ENCODE measurements at places on chromosomes 16 and 17.

DNA sequence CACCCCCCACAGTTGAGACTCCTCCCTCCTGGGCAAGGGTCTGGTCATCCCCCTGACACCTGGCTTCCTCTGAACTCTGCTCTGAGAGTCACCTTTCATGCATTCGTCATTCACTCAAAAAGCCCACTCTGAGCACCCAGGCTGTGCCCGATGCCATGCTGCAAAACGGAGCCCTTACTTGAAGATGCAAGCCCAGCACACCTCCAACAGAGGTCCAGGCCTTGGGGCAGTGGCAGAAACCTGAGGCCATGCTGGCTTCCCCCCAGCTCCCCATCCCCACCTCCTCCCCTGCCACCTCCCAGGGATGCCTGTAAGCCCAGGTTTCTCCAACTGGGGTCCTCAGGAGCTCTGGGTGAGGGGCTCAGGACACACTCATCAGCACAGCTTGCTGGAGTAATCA is 67.7 kb upstream of the TNRC6C start:
- H3K4me3 ChIP-seq: no peak overlapping the region
- no peak for DNase-seq
- no peaks in the 10 kb centered on the region for H3K36me3 ChIP-seq
- H3K27me3 ChIP-seq: no peaks in the 10 kb centered on the region
- H3K27ac ChIP-seq: no peak overlapping the region

DNA sequence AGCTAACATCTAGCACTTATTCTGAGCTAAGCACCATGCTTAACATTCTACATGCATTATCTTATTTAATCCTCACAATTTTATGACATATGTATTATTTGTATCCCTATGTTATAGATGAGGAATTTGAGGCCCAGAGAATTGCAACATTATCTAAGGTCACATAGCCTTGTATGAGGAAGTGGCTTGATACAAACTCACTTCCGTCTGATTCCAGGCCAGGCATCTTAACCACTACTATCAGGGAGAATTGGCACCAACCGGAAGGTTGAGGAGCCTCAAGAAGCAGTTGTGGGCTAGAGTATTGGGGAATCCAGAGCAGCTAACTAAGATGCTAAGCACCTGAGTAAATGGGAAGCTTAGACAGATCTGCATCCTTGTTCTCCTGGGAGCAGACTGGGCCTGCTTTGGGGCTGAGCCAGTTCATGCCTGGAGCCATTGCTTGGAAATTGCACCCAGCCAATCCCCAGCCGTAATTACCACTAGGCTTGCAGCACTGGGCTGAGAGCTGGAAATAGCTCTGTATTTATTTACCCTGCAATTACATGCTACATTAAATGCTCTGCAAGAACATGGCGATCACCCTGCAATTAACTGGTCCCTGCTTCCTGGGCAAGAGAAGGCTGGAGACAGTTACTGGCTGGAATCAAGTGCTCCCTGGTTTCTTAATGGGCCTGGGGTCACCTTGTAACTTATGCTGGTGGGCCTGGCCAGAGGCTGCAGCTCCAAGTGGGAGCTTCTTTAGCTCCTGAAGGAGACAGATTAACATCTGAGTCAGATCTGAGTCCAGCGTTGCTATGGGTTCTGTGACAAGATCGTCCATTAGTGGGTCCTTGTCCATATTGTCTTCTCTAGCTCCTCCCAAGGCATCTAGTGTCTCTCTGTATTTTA is 273.1 kb upstream of the CCL2 start:
- no peak overlapping the region for H3K27ac ChIP-seq
- no peaks in the 10 kb centered on the region for H3K4me1 ChIP-seq
- no peaks in the 10 kb centered on the region for H3K36me3 ChIP-seq
- no peak overlapping the region for H3K4me3 ChIP-seq

DNA sequence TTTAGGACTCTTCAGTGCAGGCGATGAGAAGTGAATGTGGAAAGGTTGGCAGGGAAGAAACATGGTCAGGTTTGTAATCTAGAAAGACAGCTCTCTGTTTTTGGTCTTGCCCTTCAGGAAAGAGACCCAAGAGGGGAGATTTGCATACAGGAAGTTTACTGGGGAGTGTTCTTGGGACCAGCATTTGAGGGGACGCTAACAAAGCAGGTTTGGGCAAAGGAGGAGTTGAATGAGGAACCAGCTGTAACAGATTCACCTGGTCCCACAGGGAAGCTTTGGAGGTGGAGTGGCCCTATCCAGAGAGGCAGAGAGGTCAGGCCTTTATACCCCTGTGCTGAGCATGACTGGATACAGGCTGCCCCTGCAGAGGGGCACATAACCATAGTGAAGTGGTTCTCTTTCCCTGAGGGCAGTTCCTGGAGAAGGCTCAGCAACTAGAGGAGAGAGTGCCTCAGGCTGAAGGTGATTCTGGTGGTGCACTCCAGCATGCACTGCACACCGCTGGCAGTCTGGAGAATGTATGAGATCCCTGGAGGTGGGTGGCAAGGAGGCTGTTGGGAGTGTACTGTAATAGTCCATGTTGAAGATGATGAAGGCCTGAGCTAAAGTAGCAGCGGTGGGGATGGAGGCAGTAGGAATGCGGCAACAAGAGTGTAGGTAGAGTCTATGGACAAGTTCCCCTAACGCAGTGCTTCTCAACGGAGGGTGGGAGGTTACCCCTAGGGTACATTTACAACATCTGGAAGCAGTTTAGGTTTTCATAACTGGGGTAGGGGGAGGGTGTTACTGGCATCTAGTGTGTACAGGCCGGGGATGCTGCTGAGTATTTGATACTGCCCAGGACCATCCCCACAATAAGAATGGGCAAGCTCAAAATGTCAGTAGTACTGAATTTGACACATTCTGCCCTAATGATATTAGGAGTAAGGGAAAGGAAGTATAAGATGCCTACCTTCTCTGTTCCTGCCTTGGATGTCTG is 37.2 kb downstream of the MAP2K6 start:
- no peaks in the 10 kb centered on the region for H3K36me3 ChIP-seq
- H3K27ac ChIP-seq: no peak overlapping the region
- no peak overlapping the region for H3K4me3 ChIP-seq
- DNase-seq: no peak

DNA sequence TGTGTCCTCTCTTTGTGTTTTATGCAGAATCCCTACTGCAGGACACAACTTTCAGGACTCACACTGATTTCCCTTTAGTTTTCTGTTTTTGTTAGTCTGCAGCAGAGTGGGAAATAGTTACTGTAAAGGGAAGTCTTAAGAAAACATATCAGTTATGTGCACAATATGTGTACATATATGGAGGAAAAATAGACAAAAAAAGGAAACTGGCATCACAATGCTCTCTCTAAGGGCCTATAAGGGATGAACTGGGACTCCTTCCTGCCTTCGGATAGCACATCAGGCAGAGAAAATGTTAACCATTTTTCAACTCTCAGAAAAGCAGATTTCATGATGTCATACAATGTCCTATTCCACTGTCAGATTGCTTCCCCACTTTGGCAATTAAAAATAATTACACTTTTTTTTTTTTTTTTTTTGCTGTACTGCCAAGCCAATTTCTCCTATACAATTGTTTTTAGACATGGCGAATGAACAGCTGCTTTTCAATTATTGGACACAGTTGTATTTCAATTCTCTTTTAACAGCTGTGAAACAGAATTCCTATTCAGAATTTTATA is 112.5 kb upstream of the KCNJ16 start:
- no peaks in the 10 kb centered on the region for H3K36me3 ChIP-seq
- DNase-seq: no peak
- no peak overlapping the region for H3K27ac ChIP-seq
- no peaks in the 10 kb centered on the region for H3K4me1 ChIP-seq

GRCh38 chr17:47276868-47277267 is 23.2 kb downstream of the ITGB3 start:
- H3K27me3 ChIP-seq: no peaks in the 10 kb centered on the region
- H3K27ac ChIP-seq: no peak overlapping the region
- H3K36me3 ChIP-seq: no peaks in the 10 kb centered on the region
- H3K4me3 ChIP-seq: no peak overlapping the region

- H3K36me3 ChIP-seq: no peaks in the 10 kb centered on the region
- H3K4me1 ChIP-seq: no peaks in the 10 kb centered on the region
- H3K4me3 ChIP-seq: no peak overlapping the region
- no peaks in the 10 kb centered on the region for H3K27me3 ChIP-seq
Observed at GRCh38 chr16:81523387-81524115, 78.9 kb downstream of the CMIP start.

DNA sequence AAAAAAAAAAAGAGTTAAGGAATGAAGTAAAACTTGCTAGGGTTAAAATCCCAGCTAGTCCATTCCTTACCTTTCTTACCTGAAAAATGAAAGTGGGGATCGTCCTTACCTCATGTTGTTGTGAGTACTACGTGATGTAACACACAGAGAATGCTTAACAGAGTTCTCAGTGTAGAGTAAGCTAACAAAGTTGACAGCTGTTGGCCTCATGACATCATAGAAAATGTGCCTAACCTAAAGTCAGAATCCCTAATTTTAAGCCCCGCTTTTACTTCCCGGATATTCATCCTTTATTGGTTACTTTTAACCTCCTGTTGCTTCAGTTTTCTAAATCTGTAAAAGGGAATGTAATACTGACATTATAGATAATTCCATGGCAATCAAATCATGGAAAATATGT is 505.8 kb upstream of the HSBP1 start:
- no peak for DNase-seq
- no peak overlapping the region for H3K27ac ChIP-seq
- H3K36me3 ChIP-seq: no peaks in the 10 kb centered on the region
- no peak overlapping the region for H3K4me3 ChIP-seq
- H3K4me1 ChIP-seq: no peaks in the 10 kb centered on the region

GRCh38 chr16:70380919-70381603 is 34.4 kb downstream of the DDX19A start:
- H3K4me3 ChIP-seq: peak overlapping the region; percentile 83
- H3K27me3 ChIP-seq: no peaks in the 10 kb centered on the region
- H3K4me1 ChIP-seq: no peaks in the 10 kb centered on the region

- H3K4me3 ChIP-seq: no peak overlapping the region
- H3K36me3 ChIP-seq: no peaks in the 10 kb centered on the region
- H3K27me3 ChIP-seq: no peaks in the 10 kb centered on the region
- H3K27ac ChIP-seq: no peak overlapping the region
- no peak for DNase-seq
Observed at GRCh38 chr17:39755554-39756379, 18.0 kb downstream of the GRB7 start.

DNA sequence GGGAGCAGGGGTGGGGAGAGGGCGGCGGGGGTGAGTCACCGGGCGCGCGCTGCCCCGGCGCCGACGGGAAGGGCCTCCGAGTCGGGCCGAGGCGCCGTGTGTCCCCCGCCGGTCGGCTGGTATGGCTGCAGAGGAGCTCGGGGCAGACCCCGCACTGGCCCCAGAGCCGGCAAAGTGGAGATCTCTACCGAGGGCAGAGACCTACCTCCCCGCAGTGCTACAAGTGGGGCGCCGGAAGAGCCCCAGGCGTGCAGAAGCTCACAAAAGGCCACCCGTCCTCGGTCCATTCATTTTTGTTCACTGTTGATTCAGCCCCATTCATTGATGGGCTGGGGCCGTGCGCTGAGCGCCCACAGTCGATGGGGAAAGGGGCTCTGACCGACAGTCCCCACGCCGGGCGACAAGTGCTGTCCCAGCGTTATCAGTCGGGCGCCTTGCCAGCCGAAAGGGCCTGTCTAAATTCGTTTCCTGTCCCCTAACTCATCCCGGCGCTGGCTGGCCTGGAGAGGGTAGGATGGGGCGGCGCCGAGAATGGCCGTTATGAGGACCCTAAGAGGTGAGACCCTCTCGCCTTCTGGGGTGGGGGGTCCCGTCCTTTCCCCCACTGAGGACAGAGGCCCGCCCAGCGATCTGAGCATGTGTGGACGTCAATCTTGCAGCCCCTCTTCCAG is 709 bp upstream of the ENO3 start:
- DNase-seq: peak; percentile 80
- peak overlapping the region; percentile 99 for H3K27ac ChIP-seq
- H3K4me3 ChIP-seq: peak overlapping the region; percentile 96
- no peaks in the 10 kb centered on the region for H3K27me3 ChIP-seq
- peaks cover 3% of the 10 kb centered on the region for H3K36me3 ChIP-seq

DNA sequence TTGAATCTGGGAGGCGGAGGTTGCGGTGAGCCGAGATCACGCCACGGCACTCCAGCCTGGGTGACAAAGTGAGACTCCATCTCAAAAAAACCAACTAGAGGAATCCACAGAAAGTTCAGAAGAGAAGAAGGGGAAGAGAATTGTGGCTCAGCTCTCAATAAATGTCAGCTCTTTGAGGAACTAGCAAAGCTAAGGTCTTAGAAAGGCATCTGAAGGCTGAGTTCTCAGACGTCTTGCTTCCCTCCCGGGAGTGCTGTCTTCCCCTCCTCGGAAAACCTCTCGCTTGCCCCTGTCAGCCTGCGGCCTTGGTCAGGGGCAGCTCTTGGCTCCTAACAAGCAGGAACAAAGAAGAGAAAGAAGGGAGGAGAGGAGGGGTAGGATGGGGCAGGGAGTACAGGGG is 5.3 kb downstream of the SHPK start:
- H3K27me3 ChIP-seq: no peaks in the 10 kb centered on the region
- H3K4me3 ChIP-seq: no peak overlapping the region
- peaks cover 5% of the 10 kb centered on the region for H3K4me1 ChIP-seq
- H3K27ac ChIP-seq: no peak overlapping the region
- no peak for DNase-seq
- H3K36me3 ChIP-seq: no peaks in the 10 kb centered on the region

DNA sequence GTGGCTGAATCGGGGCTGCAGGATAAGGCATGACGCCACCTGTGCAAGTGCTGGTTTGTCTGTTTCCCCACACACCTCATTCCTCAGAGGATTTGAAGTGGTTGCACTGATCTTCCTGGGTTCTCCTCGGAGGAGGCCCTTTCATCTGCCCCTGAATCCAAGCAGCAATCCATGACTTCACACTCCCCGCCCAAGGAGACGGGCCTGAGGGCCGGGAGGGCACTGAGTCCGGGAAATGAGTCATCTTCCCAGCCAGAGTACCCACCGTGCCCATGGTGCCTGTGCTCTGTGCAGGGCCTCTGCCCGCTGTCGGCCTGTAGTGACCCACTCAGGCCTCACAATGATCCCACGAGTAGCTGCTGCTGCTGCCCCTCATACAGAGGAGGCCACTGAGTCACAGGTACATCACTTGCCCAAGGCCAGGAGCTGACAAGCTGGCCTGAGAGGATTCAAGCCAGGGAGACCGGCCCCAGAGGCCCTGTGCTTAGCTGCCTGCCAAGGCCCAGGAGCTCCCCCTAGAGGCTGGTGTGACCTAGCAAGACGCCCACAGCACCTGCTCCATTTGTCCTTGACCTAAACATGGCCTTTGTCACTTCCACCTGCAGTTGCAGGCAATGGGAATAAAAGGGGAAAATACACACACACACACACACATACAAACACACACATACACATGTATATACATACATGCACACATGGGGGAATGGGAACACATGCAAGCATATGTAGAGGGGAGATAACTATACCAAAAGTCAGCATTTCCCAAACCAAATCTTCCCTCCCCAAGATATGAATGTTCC is 240.0 kb downstream of the C16orf95 start:
- H3K27ac ChIP-seq: no peak overlapping the region
- H3K36me3 ChIP-seq: no peaks in the 10 kb centered on the region
- DNase-seq: peak; percentile 78
- H3K4me3 ChIP-seq: no peak overlapping the region
- H3K27me3 ChIP-seq: no peaks in the 10 kb centered on the region

- no peak for DNase-seq
- peaks cover 17% of the 10 kb centered on the region for H3K4me1 ChIP-seq
- no peak overlapping the region for H3K4me3 ChIP-seq
- H3K27me3 ChIP-seq: no peaks in the 10 kb centered on the region
Observed at GRCh38 chr17:27888067-27888466, 5.1 kb downstream of the LYRM9 start.

GRCh38 chr16:89093602-89094251 is at the start of gene ACSF3:
Gene ACSF3 (plus strand): TSS chr16:89093852. CDS start chr16:89100682, 6,830 bp downstream.
- no peak for DNase-seq
- H3K4me1 ChIP-seq: no peaks in the 10 kb centered on the region
- peak within 1 kb of the TSS; percentile 83 for H3K4me3 ChIP-seq
- no peaks in the 10 kb centered on the region for H3K27me3 ChIP-seq

- no peaks in the 10 kb centered on the region for H3K36me3 ChIP-seq
- no peaks in the 10 kb centered on the region for H3K4me1 ChIP-seq
- no peaks in the 10 kb centered on the region for H3K27me3 ChIP-seq
Observed at GRCh38 chr16:64321881-64322280, 800.0 kb downstream of the CDH11 start.

Data from pancreas (tissue), 10 donors.